ENCODE measurements at places on chromosomes 2 and 18. TPM values are rescaled to one million over a fixed set of nuclear protein-coding genes. Genes with fewer than 3 reads are reported as not detected.

Gene SAG
- total RNA-seq: not detected

Gene HSBP1L1
- not detected for total RNA-seq

Gene UGT1A10
- total RNA-seq: not detected

Gene SLC39A6
- 113 TPM for total RNA-seq

Gene TMEM185B
- total RNA-seq: 39.8 TPM

Gene SPHKAP
- not detected for total RNA-seq

DNA sequence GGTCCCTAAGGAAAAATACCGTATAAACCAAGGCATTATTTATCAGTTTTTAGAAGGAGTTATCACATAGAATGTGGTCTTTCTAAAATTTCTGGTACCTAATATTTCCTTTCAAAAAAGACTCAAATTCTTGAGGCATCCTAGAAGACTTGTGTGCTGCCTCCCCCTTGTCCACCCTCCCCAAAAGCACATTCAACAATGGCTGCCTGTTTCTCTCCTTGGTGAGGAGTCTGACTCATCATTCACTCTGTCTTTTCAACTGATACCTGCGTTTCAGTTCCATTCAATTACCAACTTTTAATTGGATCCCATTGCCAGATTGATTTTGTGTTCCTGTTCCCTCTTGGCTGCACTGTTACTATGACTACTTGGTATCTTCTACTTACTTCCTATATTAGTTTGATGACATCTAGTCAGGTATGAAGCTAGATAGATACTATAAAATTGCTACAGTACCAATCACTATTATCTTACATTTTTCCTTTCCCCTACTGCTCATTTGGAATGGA, 72.9 kb downstream of the XRCC5 start:
- DNase-seq: no peak

- no peak for DNase-seq
Measured at GRCh38 chr2:181461056-181461997, 4.1 kb downstream of the ITGA4 start.

DNA sequence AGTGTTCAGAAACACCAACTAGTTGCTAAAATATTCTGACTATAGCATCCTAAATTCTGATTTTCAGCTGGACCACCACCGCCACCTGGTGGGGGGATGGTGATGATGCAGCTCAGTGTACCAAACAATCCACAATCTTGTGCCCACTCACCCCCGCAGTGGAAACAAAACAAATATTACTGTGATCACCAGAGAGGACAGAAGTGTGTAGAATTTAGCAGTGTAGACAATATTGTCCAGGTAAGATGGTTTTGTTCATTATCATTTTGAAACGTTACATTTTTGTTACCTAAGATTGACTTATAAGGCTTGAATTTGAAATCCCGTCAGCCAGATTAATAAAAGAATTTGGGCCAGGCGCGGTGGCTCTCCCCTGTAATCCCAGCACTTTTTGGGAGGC, 31.7 kb upstream of the UBXN4 start:
- peak; percentile 37 for DNase-seq

DNA sequence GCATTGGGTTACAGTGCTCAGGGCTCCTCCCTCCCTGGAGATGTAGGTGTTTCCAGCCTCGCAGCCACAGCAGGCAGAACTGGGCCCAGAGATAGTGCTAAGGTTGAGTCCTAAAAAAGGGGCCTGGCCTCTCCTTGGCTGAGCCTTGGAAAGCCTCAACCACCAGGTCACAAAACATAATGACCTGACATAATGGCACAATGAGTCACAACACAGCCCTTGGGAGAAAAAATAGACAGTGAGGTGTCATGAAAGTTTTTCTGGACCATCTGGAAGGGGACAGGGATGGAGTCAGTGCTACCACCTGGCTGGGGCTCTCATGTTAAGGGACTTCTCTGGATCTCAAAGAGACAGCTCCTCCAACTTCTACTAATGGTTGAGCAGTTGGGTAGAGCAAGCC, 92.4 kb upstream of the LCLAT1 start:
- DNase-seq: no peak

DNA sequence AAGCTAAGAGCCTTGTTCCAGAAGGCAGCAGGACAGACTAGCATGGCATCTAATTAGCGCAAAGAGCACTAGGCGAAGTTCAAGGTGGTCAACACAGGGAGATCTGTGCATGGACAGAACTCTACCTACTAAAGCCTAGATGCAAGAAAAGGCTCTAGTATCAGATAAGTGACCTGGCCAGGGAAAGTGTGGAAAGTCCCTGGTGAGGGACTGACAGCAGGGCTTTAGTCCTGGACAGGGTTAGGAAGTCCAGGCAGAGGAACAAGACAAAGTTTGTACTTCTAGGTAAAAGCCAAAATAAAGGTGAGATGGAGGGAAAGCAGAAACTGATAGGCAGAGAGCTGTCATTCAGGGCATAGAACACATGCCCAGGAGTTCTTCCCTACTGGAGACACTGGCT, 45.0 kb upstream of the PCBP1 start:
- no peak for DNase-seq

GRCh38 chr2:168152902-168153530, 94.4 kb downstream of the STK39 start:
- DNase-seq: no peak

DNA sequence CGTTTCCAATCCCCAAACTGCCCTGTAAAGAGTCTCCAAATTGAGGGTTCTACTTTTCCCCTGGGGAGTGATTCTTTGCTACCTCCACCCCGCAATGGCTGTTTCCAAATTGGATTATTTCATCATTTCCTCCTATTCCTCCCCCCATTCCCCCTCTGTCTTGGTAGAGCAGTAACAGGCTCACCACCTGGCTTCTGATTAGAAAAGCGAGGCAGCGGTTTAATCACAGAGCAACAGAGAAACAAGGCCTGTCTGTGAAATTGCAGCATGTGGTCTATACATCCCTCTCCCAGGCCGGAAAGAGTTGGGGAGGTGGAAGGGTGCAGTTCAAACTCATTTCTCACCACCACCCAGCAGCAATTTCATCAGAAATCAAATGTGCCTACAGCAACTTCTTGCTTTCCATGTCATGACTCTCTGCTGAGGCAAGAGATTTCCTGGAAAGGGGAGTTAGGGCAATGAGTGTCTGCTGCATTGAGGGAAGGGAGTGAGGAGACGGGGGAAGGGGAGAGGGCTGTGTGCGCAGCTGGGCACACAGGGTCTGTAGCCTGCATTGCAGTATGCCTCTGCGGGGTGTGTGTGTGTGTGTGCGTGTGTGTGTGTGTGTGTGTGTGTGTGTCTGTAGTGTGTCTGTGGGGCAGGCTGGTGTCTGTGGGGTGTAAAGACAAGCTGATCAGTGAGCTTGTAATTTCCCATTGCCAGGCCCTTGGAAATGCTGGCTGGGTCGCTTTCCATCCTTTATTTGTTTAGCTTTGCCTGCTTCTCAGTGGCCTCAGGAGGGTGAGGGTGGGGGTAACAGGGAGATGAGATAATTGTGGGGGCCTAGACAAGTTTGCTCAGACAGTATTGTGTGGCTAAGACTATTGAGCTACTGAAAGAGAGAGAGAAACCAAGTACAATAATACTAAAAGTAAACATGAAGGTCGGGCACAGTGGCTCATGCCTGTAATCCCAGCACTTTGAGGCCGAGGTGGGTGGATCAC, 13.5 kb upstream of the IGFBP2 start:
- no peak for DNase-seq
